Uterus (tissue), 4 donors: ENCODE measurements at places on chromosomes 12 and 14. TPM values are rescaled to one million over a fixed set of nuclear protein-coding genes. Genes with fewer than 3 reads are reported as not detected.

Gene FKBP4
- total RNA-seq, result 59.0 TPM

Gene TRPV4
- 0.34 TPM for total RNA-seq

- no peak for DNase-seq
These were observed 245.0 kb upstream of the PWP1 start for GRCh38 chr12:107440606-107441005.

DNA sequence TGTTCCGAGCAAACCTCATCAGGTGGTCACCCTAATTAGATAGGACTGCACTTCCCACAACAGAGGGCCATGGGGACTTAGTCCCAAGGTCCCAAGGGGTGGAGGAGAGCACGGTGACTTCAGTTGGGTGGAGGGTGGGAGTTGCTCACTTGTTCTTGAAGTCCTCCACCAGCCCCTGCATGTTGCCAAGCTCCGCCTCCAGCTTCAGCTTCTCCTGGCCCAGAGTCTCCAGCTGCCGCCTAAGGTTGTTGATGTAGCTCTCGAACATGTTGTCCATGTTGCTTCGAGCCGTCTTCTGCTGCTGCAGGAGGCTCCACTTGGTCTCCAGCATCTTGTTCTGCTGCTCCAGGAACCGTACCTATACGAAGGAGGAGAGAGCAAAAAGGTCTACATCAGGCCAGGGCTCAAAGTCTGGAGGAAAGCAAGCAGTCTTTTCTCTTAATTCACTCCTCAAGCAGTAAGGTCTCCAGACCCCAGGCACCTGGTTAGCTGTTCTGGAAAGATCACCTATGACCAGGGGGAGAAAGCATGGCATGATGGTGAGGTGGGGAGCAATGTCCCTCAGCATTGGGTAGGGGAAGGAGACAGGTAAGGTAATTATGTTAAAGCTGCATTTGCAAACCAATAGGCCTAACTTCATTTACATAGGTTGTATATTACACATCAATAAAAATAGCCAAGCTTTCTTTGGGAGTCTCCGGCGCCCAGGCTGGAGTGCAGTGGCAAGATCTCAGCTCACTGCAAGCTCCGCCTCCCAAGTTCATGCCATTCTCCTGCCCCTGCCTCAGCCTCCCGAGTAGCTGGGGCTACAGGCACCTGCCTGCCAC lies 2.9 kb downstream of the KRT8 start:
- no peak for DNase-seq

Gene ITGB7
- total RNA-seq, result 2.0 TPM

Gene KRT73
- not detected for total RNA-seq

GRCh38 chr12:9742661-9743060 lies 9.8 kb upstream of the CLECL1 start:
- DNase-seq, result no peak
